ENCODE measurements at places on chromosomes 3 and 15.
A peak's percentile ranks its signal among the peaks of the same experiment; 100 is the strongest.

DNA sequence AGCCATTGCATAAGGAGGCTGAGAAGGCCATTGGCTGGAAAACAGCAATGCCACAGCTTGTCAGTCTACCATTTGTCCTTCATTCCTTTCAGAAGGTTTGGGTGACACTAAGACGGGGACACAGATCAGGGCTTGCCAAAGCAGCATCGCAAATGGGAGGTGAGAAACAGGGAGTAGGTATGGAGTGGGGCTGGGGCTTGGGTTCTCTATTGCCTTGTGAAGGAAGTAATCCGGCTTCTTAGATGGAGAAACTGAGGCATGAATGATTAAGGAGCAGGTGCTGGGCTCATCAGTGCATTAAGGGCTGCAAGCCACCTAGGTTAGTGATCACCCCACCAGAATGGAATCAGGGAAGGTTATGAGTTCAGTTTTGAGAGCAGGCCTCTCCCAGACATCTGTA, 115.6 kb upstream of the NMNAT3 start:
- no peak for DNase-seq

- no peak for DNase-seq
Measured at GRCh38 chr3:21515417-21515816, 235.6 kb downstream of the ZNF385D start.

DNA sequence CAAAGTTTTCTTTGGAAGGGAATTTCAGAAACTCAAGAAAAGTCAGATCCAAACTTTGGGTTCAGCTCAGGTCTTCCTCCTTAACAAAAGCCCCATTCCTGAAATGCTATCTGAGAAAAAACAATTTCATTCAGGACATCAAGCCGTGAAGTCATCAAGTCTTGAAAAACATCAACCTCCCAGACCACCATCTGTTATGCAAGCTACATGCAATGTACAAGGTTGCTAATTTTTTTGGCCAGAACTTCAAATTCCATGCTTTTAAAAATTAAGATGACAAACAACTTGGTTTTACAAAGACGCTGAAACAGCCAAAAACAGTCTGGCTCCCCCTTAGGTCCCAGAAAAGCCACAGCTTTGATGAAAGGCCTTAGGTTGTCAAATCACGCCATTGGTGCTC, 53.9 kb upstream of the WNT5A start:
- no peak for DNase-seq

DNA sequence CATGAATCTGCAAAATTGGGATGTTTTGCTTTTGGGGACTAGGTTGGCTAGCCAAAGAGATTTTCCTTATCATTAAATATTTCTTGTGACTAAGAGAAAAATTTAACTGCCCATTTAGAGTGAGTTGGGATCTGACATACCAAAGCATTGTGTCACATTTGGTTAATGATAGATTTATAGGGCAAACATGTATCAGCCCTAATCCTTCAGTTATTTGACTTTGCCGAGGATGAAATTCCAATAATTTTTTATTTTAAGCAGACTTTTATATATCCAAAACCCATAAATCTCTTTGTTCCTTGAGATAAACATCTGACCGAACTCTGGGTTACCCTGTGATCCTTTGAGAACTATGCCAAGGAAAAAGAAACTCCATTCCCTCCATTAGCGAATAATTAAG, 218.9 kb downstream of the CDIN1 start:
- DNase-seq: peak; percentile 89

DNA sequence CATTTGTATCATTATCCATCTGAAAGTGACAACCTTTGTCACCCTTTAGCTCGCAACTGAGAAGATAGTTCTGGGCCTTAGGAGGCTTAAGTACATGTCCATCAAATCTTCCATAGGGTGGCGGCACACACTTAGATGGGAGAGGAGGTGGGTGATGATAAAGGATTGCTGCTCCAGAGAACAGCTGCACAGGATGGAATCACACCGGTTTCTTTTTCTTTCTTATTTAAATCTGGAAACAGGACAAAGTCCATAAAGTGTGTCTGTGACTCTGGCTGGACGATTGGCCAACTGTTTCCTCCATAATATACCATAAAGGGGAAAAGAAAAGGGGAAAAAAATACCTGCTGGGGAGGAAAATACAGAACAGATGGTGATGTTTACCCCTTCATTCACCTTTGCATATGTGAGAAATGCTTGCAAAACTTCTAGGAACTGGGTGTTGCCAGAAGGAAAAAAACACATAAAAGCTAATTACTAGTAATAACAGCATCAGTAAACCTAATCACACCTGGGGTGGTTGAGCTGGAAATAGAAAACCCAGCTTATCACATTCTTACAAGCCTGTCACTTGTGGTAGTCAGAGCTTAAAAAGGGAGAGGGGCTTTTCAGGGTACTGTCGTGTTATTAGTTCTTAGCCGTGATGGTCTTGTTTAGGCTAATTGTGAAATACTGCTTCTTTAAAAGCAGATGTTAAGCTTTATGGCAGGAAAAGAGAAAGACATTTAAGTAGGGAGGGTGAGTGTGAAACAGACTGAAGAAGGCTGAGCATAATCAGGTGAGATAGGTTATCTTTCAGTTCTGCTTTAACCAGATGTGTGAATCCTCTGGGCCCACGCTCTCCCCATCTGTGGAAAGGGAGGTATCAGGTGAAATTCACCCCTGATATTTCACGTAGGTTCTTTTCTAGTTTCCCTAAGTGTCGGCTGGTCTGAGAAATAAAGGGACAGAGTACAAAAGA, 16.7 kb downstream of the C2CD4A start:
- no peak for DNase-seq

DNA sequence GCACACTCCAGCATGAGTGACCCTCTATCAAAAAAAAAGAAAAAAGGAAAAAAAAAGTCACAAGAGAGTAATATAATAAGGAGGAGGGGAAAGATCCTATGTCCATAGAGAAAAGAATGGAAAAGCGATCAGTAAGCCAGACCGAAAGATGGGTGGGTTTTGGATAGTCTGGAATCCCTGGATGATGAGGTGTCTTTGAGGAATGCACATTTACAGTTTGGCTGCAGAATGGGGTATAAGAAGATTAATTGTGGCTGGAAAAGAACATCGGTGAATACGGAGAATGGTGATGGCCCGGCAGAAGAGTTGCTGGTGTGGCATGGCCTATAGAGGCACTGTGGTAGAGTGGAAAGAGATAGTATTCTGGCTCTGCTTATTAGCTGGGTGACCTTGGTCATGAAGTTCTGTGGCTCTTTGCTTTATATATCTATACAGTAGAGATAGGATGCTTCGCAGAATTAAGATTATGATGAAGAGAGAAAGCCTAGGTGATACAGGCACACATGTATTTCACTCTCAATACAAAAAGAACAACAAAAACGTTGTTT, 187.9 kb downstream of the AKAP13 start:
- no peak for DNase-seq

DNA sequence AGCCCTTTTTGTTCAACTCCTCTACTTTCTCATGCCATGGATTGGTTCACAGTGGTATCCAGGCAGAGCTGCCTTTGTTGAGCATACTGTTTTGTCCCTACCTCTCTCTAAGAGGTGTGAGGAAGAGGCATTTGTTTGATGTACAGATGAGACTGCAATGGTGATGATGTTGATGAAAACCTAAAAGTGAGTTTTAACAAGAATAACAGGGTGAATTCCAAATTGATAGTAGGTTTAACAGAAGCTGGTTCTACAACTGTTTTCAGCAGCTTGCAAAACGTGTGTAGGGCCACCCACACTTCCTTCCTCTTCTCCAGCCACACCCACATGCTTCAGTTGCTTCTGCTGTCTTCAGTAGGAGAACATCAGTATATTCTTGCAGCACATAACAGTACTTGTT, 10.2 kb downstream of the SNRK start:
- peak; percentile 8 for DNase-seq

- DNase-seq: no peak
Measured at GRCh38 chr15:58010983-58011382, 54.5 kb downstream of the ALDH1A2 start.

DNA sequence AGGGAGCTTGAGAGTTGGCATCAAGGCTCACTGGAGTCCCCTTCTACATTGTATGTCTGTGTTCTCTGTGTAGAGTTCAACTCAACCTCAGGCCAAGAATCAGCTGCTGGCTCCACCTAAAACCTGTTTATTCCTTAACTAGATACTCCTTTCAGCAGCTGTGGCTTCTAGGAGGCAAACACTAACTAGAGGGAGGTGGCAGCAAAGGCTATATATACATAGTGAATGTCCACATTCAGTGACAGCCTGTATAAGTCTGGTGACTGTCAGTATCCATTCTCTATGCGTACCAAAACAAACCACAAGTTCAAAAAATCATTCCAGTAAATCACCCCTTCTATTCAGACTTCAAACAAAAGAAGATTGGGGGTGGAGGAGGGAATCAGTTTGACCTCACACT, 184.3 kb downstream of the CDIN1 start:
- DNase-seq: no peak

DNA sequence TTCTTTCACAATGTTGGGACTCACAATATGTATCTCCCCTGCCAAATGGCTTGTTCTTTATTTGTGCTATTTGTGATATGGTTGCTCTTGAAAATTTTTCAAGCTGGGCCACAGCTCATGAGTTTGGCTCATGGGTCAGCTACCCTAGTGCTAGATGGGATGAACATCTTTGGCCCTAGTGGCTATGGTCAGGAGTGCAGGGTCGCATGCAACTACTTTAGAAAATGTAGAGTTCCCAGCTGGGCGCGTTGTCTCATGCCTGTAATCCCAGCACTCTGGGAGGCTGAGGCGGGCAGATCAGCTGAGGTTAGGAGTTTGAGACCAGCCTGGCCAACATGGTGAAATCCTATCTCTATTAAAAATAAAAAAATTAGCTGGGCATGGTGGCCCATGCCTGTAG, 55.8 kb downstream of the POLR2M start:
- DNase-seq: no peak

DNA sequence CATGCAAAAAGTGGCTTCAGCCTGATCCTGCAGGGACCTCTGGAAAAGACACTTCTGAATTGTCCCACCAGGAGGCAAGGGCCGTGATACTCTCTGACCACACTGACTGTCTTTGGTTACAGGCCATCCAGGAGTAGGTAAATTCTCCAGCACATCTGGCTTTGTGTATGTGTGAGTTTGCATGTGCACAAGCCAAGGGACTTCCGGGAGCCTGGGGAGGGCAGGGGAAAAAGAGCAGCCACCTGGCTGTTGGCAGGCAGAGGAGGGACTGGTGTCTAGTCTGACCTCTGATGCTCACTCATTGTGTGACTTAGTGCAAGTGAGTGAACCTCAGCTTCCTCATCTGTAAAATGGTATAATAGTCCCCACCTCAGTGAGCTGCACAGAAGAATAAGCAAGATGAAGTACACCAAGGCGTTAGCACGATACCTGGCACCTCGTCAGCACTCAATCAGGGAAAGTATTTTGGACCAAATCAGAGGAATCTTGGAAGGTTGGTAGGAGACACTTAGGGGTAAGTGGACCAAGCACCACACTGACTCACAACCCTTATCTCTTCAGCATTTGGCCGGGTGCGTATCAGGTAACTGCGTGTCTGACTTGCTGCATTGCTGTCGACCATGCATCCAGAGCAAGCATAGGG, 19.1 kb downstream of the KLHL6 start:
- DNase-seq: no peak

- DNase-seq: no peak
Measured at GRCh38 chr3:67831262-67831661, 176.8 kb upstream of the SUCLG2 start.

DNA sequence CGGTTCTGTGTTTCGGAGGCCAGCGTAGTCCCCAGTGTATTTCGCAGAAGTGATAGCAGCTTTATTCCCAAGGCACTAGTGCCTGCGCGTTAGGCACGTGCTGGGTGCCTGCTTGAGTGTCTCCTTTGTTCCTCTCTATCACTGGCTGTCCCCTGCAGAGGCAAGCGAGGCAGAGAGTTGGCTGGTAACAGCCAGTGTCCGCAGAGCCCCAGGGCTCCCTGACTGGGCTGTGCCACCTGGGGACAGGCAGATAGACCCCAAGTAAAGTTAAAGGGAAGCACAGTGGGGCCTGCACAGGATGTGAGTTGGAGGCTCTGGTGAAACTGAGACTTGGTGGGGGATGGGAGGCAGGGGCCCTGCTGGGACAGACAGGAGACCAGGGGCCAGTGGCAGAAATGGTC, 50.7 kb downstream of the APBA2 start:
- DNase-seq: no peak

DNA sequence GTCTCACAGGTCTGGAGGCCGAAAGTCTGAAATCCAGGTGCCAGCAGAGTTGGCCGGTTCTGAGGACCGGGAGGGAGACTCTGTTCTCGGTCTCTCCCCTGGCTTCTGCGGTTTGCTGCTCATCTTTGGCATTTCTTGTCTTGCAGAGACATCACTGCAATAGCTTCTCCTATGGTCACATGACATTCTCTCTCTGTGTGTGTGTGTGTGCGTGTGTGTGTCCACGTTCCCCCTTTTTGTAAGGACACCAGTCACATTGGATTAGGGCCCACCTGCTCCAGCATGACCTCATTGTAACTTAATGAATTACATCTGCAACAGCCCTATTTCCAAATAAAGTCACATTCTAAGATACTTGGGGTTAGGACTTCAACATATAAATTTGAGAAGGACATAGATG, 12.4 kb upstream of the ATP10A start:
- DNase-seq: no peak

- no peak for DNase-seq
Measured at GRCh38 chr3:139236336-139236735, 107.5 kb upstream of the MRPS22 start.

DNA sequence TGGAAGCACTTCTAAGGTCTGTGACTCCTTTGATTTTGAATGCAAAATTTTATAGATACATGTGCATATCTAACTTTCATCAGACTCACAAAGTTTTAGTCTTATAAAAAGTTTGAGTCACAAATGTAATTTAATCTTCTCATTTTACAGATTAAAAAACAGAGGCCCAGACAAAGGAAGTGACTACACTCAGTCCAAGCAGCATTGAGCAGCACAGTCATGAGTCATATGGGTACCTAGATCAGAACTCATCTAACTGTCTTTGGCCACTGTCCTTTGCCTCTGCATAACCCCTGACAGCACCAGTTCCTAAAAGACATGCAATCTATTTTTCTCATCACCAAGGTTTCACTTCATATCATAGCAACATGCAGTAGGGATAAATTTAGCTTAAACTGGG, 210.7 kb upstream of the KCNH8 start:
- DNase-seq: no peak

DNA sequence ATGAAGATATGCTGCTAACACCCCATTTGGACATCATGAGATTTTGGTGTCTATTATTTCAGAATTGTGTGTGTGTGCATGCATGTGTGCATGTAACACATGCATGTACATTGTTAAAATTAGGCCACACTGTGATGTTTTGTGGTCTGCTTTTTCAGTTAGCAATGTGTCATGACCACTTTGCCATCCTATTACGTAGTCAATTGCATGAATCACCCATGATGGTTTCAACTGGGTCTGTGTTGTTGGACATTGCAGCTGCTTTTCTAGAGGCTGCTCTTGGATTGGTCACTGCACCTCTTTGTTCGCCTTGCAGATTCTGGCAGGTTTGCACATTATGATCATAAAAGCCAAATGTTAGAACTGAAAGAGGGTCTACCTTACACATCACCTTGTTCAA, 101.0 kb upstream of the THBS1 start:
- DNase-seq: peak; percentile 39

DNA sequence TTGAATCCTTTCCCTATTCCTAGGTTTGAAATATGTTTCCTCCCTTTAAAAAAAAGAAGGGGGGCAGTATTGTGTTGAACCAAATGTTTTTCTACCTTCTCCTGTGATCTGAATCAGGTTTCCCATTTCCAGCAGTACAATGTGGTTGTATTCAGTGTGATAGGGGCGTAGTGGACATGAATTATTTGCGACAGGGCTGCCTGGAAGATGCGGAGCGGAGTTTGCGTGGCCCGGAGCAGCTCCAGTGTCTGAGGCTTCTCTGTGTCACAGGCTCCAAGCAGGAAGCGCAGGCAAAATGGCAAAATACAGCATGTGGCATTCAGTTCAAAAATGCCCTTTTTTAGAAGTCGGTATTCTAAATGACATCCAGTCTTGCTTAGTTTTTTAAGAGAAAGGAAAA, 154.4 kb downstream of the PGPEP1L start:
- peak; percentile 90 for DNase-seq

Measured in EL (cell line).